EL (cell line): ENCODE measurements at places on chromosomes 6 and 20.

GRCh38 chr6:126156973-126157372 is 170.6 kb downstream of the TRMT11 start:
- DNase-seq: no peak

GRCh38 chr20:59627298-59627697 is 23.0 kb downstream of the PHACTR3 start:
- no peak for DNase-seq

DNA sequence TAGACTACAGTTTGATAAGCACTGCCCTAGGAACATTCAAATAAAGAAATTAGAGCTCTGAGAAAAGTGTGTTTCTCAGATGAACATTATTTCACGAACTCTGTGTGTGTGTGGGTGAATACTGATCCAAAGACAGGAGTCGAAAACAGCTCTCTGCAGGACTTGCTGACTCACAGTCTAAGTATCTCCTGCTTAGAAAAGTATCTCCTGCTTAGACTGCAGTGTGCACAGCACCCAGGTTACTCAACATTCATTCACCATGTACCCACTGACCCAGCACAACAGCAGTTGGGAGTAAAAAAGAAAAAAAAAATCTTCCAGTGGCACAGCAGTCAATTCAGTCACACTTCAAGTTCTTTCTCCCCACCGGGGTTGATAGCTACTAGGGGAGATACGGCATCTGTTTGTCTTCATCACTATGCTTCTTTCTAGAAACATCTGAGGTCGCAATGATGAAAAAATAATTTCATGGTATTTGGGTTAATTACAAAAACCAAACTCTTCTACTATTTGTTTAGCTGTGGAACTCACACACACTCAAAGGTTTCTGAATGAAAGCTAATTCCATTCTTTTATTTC is 48.0 kb downstream of the GCLC start:
- peak; percentile 85 for DNase-seq

DNA sequence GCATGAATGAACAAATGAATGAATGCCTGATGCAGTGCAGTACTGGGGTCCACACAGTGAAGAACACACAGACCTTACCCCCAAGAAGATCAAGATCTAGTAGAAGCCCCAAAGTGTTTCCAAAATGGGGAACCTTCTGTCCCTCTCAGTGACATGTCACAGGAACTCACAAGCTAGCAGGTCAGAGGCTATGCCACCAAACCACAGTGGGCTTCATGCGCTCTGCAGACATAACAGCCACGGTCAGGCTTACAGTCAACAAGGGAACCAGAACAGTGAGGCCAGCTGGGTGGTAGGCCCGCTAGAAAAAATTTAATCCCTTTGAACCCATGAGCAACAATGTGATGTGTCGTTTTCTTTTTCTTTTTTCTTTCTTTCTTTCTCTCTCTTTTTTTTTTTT is 20.2 kb upstream of the ARFGEF2 start:
- no peak for DNase-seq

GRCh38 chr6:31729979-31730630 is 1.0 kb upstream of the DDAH2 start:
- DNase-seq: peak; percentile 91

GRCh38 chr6:27882624-27883023 is 29.6 kb downstream of the OR2B2 start:
- DNase-seq: no peak

GRCh38 chr6:42159431-42160024 is 13.6 kb upstream of the GUCA1A start:
- no peak for DNase-seq

DNA sequence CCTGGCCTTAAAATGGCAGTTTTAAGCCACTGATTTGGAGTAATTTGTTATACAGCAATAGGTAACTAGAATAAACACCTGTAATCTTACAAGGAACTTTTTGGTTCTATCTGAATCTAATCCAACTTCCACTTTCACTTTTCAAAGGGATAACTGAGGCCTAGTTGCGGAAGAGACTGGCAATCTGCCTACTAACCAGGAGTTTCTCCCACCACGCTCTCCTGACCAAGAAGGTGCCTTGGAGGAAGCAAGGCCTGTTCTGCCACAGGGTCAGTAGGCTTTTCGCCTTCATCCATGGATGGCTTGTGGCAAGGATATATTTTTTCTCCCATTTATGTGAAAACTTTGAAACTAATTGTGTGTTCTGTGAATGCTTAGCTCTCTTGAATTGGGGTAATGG is 12.9 kb upstream of the MYBL2 start:
- no peak for DNase-seq

- DNase-seq: no peak
Observed at GRCh38 chr6:7343546-7344475, 30.8 kb upstream of the SSR1 start.

GRCh38 chr20:23021951-23022350 is 13.2 kb upstream of the SSTR4 start:
- peak; percentile 3 for DNase-seq

GRCh38 chr20:52425253-52425652 is 233.7 kb upstream of the ZFP64 start:
- no peak for DNase-seq

- DNase-seq: no peak
Observed at GRCh38 chr6:43956478-43956877, 170.8 kb downstream of the MRPL14 start.

GRCh38 chr6:6717953-6718352 is 129.4 kb downstream of the LY86 start:
- no peak for DNase-seq

DNA sequence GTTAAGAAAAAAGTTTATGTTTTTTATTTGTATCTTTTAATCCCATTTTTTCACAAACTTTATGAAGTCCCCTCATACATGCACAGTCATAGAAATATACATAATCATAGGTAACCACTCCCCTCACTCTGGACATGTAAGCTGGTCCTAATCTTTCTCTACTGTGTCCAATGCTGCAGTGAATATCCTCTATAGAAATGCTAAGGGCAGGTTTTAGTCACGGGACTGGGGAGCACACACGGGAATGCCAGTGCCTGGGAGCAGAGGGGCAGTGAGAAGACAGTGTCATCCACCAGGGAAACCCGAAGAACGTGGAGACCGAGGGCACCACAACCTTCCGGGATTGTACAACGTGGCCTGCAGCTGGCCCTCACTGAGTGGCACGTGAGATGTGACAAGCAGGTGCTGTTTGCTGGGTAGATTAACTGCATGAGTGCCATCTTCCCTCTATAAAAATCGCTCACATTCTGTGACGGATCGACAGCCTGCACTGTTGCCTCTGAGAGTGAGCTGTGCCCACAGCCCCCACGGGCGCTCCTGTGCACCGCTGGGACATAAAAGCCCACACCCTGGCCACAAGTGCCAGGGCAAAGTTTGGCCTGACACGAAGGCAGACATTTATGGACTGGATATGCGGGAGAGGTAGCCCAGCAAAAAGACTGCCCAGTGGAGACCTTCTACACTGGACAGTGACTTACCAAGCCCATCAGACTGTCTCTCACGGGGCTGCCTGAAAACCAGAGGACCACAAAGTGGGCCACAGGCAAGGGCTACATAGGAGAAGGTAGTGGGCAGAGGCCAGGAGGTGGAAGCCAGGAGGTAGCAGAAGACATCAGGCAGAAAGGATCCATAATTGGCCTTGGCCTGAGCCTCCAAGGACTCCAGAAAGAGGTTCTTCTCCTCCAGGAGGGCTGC is 63.2 kb downstream of the FGD2 start:
- no peak for DNase-seq

- DNase-seq: peak; percentile 41
Observed at GRCh38 chr6:52489881-52490280, 69.7 kb downstream of the EFHC1 start.

- no peak for DNase-seq
Observed at GRCh38 chr20:25230166-25230831, 17.6 kb upstream of the PYGB start.

- DNase-seq: no peak
Observed at GRCh38 chr20:55417836-55418235, 587.5 kb downstream of the CBLN4 start.

GRCh38 chr6:1630212-1630770 is 20.6 kb downstream of the FOXC1 start:
- no peak for DNase-seq

DNA sequence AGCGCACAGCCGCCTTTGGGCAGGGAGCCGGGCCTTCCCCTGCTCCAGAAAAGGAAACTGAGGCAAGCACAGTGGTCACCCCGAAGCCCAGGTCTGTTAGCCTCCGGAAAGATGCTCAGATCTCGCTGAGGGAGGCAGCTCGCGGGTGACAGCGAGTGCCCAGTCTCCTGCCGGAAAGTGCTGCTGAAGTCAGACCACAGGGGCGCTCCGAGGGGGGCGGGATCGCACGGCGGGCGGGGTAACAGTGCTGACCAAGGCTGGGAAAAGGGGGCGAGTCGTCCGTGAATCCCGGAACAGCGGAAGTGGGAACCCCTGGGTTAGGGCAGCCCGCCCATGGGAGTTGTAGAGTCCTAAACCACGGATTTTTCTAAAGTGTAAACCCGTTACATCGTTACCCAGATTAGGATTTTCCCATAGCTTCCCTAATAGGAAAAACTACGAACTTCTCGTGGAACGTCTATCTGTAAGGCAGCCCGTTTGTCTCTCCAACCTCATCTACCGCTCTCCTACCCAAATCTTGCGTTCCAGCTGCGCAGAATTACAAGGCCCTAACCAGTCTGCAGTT is 504 bp downstream of the VPS16 start:
- peak; percentile 85 for DNase-seq

GRCh38 chr6:163776906-163777686 is 362.6 kb downstream of the QKI start:
- no peak for DNase-seq

- peak; percentile 91 for DNase-seq
Observed at GRCh38 chr20:17558154-17558940, 11.5 kb upstream of the DSTN start.

GRCh38 chr6:44062105-44062770 is 65.0 kb downstream of the MRPL14 start:
- DNase-seq: no peak

DNA sequence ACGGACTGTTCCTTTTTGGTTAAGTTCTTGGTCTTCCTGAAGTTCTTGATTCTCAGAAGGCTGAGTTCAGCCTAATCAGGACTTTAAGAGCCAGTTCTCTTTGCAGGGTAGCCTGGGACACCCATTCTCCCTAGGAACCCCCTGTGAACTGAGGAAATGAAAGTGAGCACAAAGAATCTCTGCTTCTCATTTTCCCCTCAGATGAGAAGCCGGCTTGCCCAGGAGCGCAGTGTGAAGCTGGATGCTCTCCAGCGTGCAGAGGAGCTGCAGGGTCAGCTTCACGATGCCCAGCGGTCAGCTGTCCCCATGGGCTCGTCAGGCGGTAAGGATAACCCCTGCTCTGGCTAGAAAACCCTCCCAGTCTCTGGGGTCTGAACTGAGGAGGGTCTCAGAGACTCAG is 34.0 kb downstream of the CD164 start:
- DNase-seq: no peak

GRCh38 chr6:36593569-36594028 is 563 bp upstream of the SRSF3 start:
- no peak for DNase-seq

- DNase-seq: peak; percentile 18
Observed at GRCh38 chr20:49400410-49400809, 82.1 kb downstream of the KCNB1 start.

- DNase-seq: peak; percentile 71
Observed at GRCh38 chr20:43749734-43750294, 23.0 kb upstream of the GTSF1L start.

DNA sequence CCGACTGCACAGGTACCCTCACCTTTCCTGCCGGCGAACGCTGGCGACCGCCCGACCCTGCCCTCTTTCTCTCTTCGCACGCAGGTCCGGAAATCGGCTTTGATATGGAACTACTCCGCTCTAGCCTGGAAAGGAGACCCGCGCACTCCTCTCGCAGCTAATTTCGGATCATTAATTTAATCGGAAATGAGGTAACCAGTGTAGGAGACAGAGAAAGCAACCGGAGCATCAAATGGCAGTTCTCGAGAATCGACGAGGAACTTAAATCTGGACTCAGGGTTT is 949 bp upstream of the ATXN1 start:
- peak; percentile 58 for DNase-seq

GRCh38 chr6:94956910-94957309 is 620.4 kb upstream of the MANEA start:
- no peak for DNase-seq

GRCh38 chr6:40806256-40806864 is 219.2 kb upstream of the LRFN2 start:
- DNase-seq: peak; percentile 23
